ENCODE measurements at places on chromosomes 12 and 14.

GRCh38 chr14:74955229-74956026, at the start of gene PGF:
PGF (minus strand) TSS chr14:74955597; CDS start chr14:74955242, 355 bp downstream.
- DNase-seq: peak; percentile 18

- no peak for DNase-seq
Measured at GRCh38 chr12:28610401-28611114, 420.3 kb downstream of the CCDC91 start.

- DNase-seq: no peak
Measured at GRCh38 chr14:69532561-69533340, 41.9 kb downstream of the CCDC177 start.

- no peak for DNase-seq
Measured at GRCh38 chr14:54486685-54487084, 2.1 kb downstream of the GMFB start.

Data from activated CD4-positive, alpha-beta T cell treated with anti-CD3 and anti-CD28 coated beads for 1 hour (primary cell).